ENCODE measurements at places on chromosomes 4 and X.

DNA sequence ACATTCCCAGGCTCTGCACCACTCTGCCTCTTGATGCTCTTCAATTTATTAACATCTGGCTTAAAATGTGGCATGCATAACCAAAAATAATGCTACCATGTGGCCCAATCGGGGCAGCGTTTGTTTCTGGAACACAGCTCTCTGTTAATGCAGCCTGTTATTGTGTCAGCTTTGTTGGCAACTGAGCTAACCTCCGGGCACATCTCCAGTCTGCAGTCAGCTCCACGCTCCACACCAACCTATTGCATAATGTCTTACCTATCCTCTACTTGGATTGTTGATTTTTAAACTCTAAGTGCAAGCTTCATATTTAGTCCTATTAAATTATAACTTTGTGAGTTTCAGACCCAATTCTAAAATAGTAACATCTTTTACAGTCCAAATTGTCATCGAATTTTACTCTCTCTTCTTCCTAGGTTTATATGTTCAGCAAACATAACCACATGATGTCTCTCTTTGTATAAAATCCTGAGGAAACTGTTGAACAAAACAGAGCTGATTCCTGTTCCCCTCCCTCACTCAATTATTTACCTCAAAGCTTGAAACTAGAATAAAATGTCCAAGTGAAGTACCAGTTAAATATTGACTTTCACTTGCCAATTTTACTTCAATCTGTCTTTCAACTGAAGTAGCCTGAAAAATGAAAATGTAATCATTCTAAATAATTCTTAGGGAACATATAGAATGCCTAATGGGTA lies 92.2 kb upstream of the RAPGEF2 start:
- no peak for DNase-seq

GRCh38 chr4:113835005-113835404 lies 73.5 kb upstream of the CAMK2D start:
- DNase-seq, result no peak

DNA sequence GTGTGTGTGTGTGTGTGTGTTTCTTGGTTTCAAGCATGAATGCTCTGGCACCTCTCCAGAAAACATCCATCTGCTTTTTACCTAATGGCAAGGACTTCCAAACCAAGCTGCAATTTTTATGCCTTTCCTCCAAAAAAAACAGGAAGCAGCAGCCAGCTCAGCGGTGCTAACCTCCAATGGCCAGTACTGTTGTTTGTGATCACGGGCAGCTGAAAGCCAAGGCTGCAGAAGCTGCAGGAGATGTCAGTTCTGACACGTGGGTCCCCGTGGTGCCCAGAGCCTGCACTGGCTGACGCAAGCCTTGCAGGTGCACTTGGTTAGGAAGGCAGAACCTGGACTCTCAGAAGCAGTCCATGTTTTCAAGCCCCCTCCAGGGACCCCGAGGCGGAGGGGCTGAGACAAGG lies 313.6 kb upstream of the DDX53 start:
- no peak for DNase-seq

GRCh38 chr4:155712846-155713245 lies 46.0 kb upstream of the GUCY1B1 start:
- DNase-seq, result no peak

DNA sequence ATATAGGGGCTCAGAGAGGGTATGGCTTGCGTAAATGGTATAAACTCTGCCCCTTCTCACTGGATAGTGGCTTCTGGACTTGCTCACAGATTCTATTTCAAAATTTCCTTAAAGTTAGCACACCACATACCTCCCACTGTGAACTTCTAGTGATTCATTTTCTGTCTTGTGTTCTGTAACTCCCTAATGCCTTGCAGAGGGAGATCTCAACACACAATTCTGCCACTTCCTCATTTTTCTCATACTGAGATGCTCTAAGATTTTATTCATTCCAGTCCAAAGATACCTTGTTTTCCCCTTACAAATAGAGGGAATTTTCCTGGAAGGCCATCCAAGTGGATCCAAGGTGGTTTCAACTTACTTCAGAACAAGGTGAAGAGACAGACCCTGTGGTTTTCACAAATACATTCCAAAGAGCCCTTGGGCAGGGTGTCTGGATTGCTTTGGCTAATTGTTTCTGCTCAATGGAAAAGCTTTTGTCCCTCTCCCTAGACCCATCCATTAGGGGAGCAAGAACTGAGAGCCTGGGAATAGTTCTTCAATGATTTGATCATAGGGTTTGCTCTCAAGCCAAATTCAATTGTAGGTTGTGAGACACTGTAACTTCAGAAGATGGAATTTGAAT lies 52.1 kb upstream of the CAPN6 start:
- DNase-seq, result no peak

DNA sequence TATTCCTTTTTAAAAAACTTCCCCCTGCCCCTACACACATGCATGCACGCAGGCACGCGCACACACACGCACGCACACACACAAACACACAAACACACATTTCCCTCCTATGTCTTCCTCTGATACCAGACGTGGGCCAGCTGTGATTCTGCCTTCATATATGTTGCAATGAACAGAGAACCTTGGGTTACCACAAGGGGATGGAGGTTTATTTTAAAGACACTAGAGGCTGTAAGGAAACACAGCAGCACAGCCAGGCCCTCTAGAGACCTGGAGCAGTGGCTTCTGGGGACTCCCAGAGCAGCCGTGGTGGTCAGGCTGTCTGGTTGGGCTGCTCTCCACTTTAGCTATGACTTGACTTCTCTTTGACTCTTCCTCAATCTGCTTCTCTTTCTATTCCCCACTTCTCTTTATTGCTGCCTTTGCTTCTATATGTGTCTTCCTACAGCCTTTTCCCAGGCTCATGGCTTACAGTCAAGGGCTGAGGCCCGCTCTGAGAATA lies 3.2 kb upstream of the TLR10 start:
- DNase-seq, result no peak

Data from H1 (cell line).